ENCODE measurements at places on chromosomes 4 and X.

GRCh38 chrX:149145845-149146285, 359.2 kb downstream of the IDS start:
- no peak for DNase-seq

DNA sequence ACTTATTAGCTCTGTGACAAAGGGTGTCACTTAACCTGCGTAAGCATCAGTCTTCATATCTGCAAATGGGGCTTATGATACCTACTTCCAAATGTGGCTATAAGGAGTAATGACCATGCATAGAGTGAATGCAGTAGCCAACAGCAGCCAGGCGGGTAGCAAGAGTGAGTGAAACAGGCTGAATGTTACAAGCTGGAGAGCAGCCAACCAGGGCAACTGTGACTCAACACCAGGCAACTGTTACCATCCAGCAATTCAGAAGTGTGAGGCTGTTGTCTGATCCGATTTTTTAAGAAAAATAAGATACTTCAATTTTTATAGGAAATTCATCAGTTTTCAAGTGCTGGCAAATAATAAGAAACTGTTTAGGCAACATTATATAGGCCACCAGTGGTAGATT, 270.2 kb upstream of the TAPT1 start:
- no peak for DNase-seq

- DNase-seq, result no peak
Measured at GRCh38 chr4:14681330-14681729, 321.0 kb upstream of the CPEB2 start.

DNA sequence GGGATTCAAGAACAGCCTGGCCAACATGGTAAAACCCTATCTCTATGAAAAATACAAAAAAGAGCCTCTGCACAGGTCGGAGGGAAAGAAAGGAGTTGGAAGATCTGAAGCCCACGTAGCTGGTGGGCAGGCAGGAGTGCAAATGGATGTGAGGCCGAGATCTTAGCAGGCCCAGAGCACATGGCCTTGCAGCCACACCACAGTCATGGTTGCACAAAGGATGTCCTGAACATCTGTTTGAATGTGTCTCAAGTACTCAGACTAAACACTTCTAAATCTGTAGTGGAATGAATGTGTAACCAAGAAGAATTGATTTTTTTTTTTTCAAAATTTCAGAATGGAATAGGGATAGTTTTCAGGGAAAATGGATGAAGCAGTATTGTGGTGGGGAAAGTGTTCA, 10.8 kb downstream of the CA5B start:
- no peak for DNase-seq

- DNase-seq, result no peak
Measured at GRCh38 chr4:168736860-168737805, 240.3 kb downstream of the PALLD start.

DNA sequence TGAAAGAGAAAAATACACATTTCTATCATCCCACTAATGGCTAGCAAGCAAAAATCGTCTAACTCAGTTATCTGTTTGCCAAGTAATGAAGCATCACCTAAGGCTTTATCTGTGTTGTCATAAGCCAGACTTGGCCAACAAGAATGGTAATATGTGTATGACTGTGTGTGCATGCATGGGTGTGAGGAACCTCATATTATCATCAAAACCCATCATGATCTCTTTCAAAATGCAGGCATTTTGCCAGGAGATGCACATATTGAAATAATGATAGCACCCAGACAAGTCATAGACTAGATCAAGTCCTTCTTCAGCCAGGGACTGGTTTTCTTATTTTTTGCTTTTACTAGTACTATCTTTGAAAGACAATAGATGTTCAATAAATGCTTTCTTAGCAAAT, 172.5 kb upstream of the FMR1 start:
- DNase-seq, result no peak

GRCh38 chrX:29941287-29941686, 274.1 kb upstream of the MAGEB2 start:
- DNase-seq, result no peak

- no peak for DNase-seq
Measured at GRCh38 chr4:69763233-69763632, 2.8 kb upstream of the SULT1B1 start.

- DNase-seq, result no peak
Measured at GRCh38 chr4:2961421-2961810, 1.8 kb downstream of the NOP14 start.

DNA sequence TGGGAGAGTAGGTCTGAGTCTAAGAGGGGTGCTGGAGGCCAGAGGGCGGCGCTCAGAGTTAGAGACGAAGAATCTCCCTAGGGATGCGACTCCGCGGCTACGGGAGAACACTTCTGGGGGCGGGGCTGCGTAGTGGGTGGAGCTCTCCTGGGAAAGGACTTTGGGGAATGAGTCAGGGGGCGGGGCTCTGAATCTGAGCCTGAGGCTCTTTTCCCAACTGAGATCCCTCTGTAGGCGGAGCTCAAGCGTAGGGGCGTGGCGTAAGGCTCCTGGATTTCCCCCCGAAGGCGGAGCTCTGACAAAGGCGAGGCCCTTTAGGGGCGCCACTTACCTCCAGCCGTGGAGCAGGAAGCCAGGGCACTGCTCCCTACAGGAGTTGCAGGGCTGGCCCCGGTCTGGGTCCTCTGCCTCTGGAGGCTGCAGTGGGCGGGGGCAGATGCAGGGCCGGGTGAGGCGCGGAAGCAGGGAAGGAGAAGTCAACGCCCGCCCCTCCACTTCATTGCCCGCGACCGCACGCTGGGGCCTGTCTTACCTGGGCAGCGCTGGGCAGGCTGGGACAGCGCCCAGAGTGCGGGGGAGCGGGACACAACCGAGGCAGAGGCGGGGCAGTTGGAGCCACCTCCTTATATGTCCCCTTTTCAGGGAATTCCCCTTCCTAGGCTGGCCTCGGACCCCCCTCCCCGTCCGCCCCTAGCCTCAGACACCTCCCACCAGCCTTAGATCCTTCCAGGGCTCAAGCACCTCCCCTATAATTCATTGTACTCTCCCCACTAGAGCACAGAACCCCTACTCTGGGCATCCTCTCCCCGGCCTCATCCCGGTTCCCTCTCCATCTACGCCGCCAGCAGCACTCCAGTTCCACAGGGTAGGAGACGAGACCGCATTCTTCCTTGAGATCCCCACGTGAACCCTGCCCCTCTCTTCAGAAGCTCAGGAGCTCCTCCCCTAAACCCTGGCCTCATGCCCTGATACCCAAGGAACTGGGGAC, 1.6 kb downstream of the PRICKLE3 start:
- no peak for DNase-seq

DNA sequence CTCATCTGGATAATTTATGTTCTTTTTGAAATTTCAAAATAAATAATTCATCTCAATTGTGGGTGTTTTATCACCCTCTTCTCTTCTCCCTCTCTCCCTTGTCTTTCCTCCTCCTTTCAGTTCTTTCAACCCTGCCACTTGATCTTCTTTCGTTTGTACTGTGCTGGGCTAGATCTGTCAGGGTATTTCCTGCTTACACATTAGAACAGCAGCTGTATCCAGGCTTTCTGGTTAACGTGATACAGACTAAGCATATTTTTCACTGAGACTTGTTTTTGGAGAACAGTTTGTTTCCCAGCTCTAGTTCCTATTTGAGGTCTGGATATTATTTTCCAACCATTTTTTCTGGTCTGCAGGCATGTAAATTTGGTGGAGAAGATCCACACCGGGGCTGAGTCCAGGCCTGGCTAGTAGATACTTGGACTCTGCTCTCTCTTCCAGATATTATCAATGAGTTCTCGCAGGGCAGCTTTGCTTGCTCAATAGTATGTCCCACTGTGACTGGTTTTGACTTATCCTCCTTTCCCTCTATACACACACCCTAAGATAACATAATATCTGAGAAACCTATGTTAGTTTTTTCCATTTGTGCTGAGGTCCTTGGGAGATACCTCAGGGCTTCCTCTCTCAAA, 1310.7 kb upstream of the TENM3 start:
- DNase-seq, result no peak

DNA sequence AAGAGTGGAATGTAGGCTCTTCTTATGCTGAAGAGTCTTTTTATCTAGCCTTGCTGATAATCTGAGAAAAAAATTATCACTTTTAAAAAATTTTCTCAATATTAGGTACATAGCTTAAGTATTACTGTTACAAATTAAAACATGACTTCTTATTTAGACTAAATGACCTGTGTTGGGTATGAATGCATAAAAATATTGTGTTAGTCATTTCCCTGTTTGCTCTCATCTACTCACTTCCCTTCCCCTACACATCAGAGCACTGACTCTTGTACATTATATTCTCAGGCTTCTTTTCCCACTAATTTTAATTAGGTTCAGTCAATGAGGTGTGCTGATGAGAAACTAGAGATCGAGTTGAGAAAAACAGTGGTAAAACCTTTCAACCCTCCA, 881.0 kb downstream of the PCDH18 start:
- no peak for DNase-seq

DNA sequence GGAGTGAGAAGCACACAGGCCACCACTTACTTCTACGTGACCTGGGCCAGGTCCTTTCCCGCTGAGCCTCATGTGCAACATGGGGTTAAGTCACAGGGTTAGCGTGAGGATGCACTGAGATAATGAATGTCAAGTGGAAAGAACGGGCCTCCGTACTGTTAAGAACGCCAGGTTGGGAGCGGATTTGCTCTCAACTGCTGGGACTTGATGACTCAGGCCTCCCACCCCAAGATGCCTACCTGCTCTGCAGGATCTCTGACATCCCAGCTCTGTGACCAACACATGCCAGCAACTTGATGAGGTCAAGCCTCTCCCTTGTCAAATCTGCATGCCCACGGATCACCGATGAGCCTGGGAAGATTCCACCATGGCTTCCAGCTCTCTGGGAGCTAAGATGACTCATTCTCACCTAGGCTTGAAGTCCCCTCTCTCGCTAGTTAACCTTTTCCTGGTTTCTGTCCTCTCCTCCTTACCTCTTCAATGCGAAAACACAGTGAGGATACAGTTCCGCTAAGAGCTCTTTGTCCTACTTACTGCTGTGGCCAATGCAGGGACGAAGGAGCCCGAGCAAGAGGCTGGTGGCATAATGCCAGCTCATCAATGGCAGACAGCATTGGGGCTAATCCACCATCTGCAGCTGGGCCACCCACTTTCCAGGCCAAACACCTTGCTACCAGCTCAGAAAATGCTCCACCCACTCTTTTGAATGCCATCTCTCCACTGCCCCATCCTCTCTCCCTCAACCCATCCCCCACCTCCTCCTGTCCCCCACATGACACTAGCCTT, 67.6 kb downstream of the PJA1 start:
- no peak for DNase-seq

DNA sequence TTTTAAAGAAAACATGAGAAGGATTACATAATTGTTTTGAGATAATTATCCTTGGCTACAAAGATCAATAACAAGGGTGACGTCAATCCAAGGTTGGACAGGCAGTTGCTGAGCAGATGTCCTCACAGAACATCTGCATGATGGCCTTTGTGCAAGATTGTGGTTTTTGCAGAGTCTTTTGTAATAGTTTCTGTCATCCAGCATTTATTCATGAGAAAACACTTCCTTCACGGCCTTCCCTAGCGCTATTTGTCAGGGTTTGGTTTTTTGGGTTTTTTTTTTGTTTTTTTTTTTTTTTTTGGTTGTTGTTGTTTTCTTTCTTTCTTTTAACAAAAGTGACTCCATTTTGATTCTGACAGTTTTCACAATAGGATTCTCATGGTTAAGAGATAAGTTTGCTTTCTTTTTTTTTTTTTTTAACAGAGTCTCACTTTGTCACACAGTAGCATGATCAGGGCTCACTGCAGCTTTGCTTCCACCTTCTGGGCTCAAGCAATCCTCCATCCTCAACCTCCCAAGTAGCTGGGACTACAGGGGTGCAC, 31.5 kb upstream of the ELF2 start:
- DNase-seq, result no peak

GRCh38 chrX:143058120-143058519, 32.4 kb downstream of the SPANXN4 start:
- no peak for DNase-seq

GRCh38 chrX:32170481-32170880, 1040.9 kb downstream of the DMD start:
- no peak for DNase-seq

DNA sequence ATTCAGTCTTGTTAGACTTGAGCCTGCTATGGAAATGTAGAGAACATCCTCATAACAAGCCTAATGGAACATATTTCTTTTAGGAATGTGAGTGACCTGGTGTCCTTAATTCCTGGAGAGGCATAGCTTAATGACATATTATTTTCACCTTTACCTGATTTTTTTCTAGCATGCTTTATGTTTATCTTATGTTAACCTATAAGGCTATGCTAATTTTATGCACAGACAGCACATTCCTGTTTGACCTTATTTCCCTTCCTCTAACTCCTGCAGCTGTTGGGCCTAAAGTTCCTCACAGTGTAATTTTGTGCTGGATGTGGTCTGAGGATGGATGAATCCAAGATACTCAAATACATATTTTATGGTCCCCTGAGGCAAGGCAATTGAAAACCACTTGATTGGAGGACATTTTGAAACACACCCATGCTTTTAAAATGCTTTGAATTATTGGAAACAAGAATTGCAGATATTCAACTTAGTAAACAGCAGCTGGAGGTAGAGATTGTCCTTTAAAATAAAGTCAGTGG, 111.5 kb downstream of the LARP7 start:
- DNase-seq, result no peak

GRCh38 chr4:20496068-20496467, 204.2 kb upstream of the PACRGL start:
- no peak for DNase-seq

DNA sequence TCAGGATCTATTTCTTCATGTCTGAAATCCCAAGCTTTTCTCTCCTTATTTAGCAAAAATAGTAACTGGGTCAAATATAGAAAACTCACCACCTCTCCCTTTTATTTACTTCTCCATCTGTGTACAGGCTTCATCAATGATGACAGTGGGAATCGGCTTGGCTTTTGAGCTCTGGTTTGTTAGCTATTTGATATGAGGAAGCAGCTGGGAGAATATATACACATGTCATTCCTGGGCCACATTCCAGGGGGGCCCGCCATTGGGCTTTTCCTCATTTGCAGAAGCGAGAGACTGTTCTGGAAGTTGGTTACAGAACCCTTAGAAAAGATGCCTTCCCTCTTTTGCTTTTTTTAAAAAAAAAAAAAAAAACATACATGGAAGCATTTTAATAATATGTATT, 107.4 kb upstream of the F9 start:
- no peak for DNase-seq

DNA sequence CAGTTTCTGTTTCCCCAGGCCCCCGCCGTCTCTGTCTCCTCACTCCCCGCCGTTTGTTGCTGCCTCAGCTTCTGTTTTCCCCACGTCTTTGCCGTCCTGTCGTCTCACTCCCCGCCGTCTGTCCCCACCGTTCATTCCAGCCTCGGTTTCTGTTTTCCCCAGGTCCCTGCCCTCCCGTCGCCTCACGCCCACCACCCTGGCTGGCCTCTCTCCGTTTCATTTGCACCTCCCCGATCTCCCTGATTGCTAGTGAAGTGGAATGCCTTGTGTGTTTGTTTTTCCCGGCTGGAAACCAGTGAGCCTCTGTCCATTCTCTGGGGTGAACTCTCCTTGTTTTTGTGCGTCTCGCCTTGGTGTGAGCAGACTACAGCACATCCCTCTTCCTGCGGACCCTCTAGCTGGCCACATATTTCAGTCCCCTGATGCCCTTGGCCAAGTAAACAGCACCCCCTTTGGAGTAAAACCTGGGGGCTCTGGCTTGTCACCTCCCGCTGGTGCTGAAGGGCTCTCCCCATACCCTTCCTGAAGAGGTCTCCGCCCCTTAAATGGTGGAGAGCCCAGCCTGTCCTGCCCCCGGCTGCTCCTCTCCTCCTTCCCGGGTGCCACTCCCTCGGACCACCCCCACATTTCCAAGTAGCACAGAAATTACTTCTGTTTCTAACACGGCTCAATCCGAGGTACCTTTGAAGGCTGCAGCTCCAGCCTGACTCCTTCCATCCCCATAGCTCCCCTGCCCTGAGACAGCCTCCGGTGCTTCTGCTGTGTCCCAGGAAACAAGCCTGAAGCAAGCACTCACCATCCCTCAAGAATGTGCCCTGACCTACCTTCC, 13.2 kb downstream of the TMEM175 start:
- DNase-seq, result no peak

- no peak for DNase-seq
Measured at GRCh38 chr4:86608757-86609375, 14.8 kb downstream of the PTPN13 start.
